Type B pancreatic cell (in vitro differentiated cells): ENCODE measurements at places on chromosomes 1 and 21.

DNA sequence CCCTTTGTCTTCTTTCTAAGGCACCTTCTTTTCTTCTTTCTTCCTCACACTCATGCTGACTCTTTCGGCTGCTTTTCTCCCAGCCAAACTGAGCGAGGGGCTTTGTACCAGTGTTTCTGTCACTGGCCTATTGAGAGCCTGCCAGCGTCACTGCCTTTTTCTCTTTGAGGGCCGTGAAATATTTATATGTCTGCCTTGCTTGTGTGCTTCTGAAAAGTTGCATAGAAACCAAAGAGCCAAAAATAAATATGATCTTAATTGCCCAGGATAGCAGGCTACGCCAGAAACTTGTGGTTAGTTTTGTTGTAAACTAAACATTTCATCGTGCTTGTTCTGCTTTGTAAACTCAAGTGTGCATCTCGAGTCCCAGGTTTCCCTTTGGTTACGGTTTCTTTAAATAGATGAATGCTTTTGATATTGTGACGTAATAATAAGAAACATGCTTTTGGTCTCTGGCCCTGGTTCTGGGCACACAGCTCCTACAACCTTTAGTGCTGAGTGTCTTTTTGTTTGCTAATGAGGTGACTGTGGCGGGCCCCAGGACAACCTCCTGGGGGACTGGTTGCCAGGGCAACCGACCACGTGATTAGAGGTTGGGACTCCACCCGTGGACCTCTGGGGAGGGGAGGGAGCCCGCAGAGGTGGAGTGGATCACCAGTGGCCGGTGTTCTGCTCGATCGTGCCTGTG lies 10.8 kb downstream of the SLC37A1 start:
- no peak for DNase-seq

DNA sequence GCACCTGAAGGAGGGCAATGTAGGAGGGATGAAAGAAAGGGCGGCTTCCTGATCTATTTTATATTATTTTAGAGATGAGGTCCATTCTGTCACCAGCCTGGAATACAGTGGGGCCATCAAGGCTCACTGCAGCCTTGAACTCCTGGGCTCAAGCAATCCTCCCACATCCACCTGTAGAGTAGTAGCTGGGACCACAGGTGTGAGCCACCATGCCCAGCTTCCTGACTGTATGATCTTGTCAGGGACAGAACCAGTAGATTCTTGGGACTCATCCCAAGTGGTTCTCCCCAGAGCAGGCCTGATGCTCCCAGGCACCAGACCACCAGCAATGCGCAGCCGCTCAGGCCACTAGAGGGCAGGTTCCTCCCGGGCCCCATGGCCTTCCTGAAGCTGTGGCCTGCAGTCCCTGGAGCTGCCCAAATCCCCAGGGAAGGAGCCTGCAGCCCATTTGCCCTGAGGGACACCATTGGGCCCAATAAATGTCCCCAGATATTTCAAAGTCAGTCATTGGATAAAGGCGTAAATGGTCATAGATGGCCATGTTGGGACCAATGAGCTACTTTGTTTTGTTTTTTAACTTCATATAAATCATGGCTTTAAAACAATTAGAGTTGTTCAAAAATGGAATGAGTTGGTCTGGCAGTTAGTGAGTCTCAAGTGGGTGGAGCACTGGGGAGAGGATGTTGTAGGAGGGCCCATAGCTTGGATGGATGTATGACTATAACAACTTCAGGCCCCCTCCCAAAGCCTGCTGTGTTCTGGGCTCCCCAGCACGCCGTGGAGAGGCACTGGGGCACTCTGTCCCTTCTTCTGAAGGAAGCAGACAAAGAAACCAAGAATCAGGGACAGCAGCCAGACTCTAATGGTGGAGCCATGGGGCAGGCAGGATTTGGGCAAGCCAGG lies 44.7 kb upstream of the GOLT1A start:
- no peak for DNase-seq

DNA sequence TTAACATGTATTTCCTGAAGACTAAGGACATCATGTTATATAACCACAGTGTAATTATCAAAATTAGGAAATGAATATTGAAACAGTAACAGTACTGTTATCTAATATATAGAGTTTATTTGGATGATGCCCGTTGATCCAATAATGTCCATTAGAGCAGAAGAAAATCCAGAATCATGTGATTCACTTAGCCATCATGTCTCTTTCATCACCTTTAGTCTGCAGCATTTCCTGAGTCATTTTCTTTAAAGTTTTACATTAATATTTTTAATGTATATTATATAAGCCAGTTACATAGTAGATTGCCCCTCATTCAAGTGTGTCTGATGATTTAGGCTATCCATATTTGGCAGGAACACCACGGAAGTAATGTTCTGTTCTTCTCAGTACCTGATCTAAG lies 28.9 kb downstream of the MPZL1 start:
- no peak for DNase-seq

- DNase-seq = no peak
These were observed 93.4 kb downstream of the PCBP3 start for GRCh38 chr21:45736690-45737484.

DNA sequence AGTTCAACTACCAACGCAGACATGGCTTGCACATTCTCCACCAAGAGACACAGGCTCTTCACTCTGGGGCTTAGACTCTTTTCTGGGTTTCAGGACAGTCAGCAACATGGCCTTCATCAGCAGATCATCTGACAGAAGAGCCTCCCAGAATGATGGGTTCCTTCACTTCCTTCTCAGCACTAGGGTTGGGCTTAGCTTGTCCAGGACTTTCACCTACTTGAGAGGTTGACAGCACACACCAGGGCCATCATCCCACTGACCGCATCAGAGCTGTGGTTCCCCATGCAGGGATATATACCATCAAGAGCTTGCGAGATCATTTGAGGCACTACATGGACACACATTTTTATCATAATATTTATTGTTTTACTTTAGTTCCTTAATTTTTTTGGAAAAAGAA lies 10.4 kb upstream of the NCF2 start:
- DNase-seq = no peak

- DNase-seq = no peak
These were observed 75.7 kb downstream of the PHTF1 start for GRCh38 chr1:113683384-113684152.

- DNase-seq = no peak
These were observed 70.3 kb downstream of the CD46 start for GRCh38 chr1:207822124-207822601.

GRCh38 chr1:184299406-184299790 lies 87.4 kb upstream of the C1orf21 start:
- no peak for DNase-seq

DNA sequence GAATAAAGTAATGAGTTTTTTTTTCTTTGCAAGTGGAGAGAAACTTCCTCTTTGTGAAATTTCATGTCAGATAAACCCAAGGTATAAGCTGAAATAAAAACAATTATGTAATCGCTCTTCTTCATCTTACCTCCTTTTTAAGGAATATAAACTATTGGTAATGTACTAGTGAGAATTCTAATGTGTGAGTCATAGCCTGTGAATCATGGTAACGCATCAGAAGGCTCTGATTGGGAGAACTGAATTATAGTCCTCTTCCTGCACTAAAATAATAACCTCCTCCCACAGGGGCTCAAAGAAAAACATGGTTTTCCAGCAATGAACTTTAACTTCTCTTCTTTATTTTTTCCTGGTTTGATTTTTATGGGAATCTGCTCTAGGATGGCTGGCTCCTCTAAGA lies 57.1 kb upstream of the COX20 start:
- no peak for DNase-seq

DNA sequence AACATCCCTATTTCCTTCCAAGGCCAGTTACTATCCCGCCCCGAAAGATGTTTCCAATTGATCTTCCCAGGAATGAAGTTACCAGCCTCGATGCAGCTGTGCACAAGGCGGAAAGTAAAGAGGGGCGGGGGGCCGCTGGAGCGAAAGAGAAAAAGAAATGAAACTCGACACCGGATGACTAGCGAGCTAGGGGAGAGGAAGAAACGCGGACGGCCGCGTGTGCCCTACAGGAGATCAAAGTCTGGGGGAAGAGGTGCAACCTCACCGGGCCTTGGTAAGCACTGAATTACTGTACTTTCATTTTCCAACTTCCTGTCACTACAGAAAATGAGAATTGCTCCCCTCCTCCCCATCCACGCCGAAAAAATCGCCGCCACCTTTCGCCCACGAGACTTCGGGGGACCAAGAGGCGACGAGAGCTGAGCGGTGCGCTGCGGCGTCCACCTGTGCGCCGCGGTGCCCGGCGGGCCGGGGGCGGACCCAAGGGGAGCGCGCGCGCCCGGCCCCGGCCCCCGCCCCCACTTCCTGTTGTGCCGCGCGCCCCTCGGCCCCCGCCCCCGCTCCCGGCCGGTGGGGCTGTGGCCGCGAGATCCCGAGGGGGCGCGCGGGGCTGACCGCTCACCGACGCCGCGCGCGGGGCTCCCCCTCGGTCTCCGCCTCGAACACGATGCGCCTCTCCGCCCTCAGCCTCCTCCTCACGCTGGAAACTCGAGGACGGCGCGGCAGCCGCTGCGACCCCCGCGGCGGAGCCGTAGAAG lies 622 bp downstream of the ELK4 start:
- peak; percentile 81 for DNase-seq

GRCh38 chr1:119081700-119082099 lies 58.8 kb downstream of the WARS2 start:
- no peak for DNase-seq

- DNase-seq = peak; percentile 70
These were observed 4.9 kb upstream of the SLC44A5 start for GRCh38 chr1:75615613-75616435.

- no peak for DNase-seq
These were observed 16.5 kb downstream of the SLC37A1 start for GRCh38 chr21:42530167-42530518.

- no peak for DNase-seq
These were observed 55.9 kb downstream of the CD58 start for GRCh38 chr1:116514708-116515525.

DNA sequence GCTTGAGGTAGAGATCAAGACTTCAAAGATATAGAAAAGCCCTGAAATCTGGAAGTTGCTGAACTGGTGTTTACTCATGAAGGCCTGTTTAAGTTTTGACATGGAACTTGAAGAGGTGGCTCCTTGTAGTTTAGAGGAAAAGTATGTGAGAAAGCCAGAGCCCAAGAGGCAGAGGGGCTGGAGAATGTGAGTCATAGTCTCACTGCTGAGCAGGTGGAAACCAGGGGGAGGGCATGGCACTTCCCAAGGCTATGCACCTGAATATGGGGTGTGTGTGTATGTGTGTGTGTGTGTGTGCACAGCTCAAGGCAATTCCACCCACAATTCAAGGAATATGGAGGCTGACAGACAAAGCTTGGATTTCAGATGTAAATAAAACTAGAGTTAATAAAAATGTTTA lies 46.8 kb upstream of the C1orf198 start:
- DNase-seq = no peak

GRCh38 chr1:106615473-106615872 lies 441.0 kb upstream of the PRMT6 start:
- DNase-seq = no peak

DNA sequence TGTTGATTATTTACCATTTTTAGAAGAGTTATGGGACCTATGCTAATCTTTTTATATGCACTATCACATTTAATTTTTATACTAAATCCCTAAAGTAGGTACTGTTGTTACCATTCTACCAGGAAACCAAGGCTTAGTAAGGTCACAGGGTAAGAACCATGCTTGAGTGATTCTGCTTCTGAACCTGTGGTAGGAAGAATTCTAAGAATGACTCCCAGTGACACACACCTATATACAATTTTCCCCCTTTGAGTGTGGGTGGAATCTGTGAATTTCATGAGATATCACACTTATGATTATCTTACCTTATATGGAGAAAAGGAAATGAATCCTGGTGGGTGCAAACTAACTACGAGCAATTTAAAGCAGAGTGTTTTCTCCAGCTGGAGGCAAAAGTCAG lies 391.0 kb downstream of the USH2A start:
- DNase-seq = no peak

DNA sequence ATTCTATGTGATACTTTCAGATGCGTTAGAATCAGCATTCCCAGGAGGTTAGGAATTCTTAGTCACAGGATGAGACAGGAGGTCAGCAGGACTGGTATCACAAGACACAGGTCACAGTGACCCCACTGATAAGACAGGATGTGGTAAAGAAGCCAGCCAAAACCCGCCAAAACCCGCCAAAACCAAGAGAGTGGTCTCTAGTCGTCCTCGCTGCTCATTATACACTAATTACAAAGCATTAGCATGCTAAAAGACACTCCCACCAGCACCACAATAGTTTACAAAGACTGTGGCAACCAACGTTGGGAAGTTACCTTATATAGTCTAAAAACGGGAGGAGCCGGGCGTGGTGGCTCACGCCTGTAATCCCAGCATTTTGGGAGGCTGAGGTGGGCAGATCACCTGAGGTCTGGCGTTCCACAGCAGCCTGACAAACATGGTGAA lies 13.9 kb upstream of the ACTA1 start:
- DNase-seq = no peak

DNA sequence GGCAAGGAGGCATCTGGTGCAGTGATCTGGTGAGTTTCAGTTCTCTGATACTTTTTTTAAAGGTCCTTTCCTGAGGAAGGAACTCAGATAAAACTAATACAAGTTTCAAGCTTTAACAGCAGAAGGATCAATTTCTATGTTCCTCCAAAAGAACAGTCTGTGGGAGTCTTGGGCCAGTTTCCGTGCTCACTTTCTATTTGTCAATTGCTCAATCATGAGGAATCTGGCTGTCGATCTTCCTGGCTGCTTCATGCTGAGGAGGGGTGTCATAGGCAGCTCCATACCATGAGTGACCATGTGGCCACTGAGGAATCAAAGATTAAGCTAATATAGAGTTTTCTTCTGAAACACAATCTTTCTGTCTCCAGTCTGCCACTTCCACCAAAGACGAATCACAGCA lies 11.4 kb upstream of the TMEM125 start:
- no peak for DNase-seq

GRCh38 chr1:71046891-71047634 lies 553 bp downstream of the PTGER3 start:
- DNase-seq = no peak

- no peak for DNase-seq
These were observed 26.9 kb upstream of the ESRRG start for GRCh38 chr1:216750031-216750627.

DNA sequence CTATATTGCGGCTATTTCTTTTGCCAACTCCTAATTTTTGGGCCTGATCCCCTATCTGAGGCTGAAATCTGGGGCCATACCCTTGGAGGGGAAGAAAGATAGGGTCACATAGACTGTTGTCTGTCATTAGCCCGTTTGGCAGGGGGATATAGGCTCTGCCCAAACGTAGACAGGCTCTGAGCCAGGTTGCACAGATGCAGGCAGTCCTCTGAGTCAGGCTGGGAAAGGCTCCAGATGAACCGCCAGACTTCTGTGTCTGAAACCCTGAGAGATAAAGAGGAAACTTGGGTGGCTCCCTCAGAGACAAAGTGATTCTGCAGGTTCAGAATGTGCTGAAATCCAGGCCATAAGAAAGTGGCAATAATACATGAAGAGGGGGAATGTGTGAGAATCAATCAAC lies 4.0 kb upstream of the CAP1 start:
- no peak for DNase-seq

GRCh38 chr1:242146652-242147051 lies 147.8 kb upstream of the MAP1LC3C start:
- DNase-seq = no peak

DNA sequence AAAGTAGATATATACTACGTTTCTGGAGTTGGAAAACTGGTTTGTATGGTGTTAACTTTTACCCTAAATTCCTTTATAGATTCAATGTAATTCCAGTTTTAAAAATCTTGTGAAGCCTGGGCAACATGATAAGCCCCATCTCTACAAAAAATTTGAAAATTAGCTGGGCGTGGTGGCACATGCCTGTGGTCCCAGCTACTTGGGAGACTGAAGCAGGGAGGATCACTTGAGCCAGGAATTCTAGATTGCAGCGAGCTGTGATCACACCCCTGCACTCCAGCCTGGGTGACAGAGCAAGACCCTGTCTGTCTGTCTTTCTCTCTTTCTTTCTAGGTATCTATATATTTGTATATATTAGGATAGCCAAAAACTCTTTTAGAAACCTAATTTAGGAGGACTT lies 141.9 kb downstream of the CLEC20A start:
- DNase-seq = no peak
